T-helper 17 cell (primary cell): ENCODE measurements at places on chromosomes 6 and 20. TPM values are rescaled to one million over a fixed set of nuclear protein-coding genes. Genes with fewer than 3 reads are reported as not detected.

DNA sequence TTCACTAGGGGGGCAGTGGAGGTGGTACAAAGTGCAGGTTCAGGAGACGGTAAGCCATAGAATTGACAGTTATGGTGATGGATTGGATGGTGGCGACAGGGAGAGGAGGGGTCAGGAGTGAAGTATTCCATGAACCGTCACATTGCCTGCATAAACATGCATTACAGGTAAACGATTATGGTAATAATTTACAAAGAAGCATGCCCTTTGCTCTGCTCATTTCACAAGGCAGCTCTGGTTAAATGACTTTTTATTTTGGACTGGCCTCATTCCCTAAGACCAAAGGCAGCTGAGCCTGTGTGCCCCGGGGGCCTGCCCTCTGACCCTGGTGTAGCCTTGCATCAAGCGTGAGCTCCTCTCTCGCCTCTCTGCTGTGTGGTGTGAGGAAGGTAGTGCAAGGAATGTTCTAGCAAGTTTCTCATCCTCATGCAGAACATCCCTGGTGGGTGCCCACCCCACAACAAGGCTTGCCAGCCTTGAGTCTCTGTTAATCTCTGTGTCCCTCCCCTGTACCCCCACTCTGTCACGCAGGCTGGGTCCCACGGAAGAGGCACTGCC is 59.0 kb downstream of the PPP1R14C start:
- peaks cover 20% of the 10 kb centered on the region for H3K27me3 ChIP-seq
- H3K36me3 ChIP-seq = peaks cover 5% of the 10 kb centered on the region
- H3K4me1 ChIP-seq = peaks cover 2% of the 10 kb centered on the region
- no peak overlapping the region for H3K27ac ChIP-seq

GRCh38 chr20:31680286-31681127 is 42.2 kb downstream of the BCL2L1 start:
- no peaks in the 10 kb centered on the region for H3K27me3 ChIP-seq
- peak overlapping the region; percentile 99 for H3K27ac ChIP-seq
- peak overlapping the region; percentile 74 for H3K4me3 ChIP-seq

DNA sequence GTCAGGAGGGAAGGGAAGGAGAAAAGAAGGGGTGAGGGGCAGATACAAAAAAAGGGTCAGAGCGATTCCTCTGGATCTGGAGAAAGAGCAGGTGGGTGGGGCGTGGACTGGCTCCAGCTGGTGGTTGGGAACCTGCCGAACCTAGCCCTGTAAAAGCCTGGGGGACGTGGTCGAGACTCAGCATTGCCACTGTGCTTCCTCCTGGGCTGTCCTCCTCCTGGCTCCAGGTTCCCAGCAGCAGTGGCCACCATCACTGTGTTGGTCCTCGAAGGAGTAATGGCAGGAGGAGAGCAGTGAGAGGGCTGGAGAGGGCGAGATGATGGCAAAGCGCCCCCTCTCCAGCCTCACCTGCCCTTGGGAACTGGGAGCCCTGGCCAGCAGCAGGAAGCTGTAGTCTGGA is 3.5 kb upstream of the RAET1L start:
- H3K27me3 ChIP-seq = peaks cover 72% of the 10 kb centered on the region
- H3K4me1 ChIP-seq = peaks cover 9% of the 10 kb centered on the region
- H3K4me3 ChIP-seq = no peak overlapping the region
- no peak for DNase-seq

DNA sequence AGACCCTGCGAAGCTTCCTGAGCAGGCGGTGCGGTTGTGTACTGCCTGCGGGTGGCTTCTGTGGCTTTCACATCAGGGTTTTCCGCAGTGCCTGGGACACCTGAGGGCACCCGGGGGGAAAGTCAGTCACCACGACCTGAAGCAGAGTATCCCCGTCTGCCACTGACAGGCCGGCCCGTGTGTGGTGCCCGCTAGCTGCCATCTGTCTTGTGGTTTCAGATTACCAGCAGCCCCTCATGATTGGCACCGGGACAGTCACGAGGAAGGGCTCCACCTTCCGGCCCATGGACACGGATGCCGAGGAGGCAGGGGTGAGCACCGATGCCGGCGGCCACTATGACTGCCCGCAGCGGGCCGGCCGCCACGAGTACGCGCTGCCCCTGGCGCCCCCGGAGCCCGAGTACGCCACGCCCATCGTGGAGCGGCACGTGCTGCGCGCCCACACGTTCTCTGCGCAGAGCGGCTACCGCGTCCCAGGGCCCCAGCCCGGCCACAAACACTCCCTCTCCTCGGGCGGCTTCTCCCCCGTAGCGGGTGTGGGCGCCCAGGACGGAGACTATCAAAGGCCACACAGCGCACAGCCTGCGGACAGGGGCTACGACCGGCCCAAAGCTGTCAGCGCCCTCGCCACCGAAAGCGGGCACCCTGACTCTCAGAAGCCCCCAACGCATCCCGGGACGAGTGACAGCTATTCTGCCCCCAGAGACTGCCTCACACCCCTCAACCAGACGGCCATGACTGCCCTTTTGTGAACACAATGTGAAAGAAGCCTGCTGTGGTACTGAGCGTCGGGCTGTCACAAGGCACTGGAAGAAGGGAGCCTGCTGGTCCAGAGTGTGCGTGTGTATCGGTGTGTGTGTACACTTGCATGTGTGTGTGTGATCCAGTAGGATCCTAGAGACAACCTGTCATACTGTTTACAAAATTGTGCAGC is 54.4 kb downstream of the GOPC start:
- H3K27me3 ChIP-seq = no peaks in the 10 kb centered on the region
- H3K27ac ChIP-seq = peak overlapping the region; percentile 94
- H3K4me3 ChIP-seq = peak overlapping the region; percentile 90
- DNase-seq = peak; percentile 13
- H3K4me1 ChIP-seq = peaks cover 36% of the 10 kb centered on the region

DNA sequence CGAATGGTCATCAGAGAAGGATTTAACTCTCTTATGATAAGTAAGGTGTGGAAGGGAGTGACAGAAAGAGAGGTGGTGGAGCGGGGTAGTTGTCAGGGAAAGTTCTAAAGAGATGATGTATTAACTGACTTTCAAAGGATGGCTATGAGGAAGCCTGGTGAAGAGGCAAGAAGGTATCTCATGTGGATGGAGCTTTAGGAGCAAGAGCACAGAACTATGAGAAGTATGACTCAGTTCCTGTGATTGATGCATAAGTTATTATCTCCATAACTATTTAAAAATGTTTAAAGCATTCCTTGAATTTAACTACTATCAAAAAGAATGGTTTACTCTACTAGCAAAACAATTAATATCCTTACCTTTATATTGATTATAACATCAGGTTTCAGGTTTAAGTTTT is 28.8 kb downstream of the AK9 start:
- no peaks in the 10 kb centered on the region for H3K27me3 ChIP-seq
- no peak overlapping the region for H3K4me3 ChIP-seq
- peaks cover 8% of the 10 kb centered on the region for H3K36me3 ChIP-seq
- H3K4me1 ChIP-seq = no peaks in the 10 kb centered on the region
- no peak for DNase-seq

DNA sequence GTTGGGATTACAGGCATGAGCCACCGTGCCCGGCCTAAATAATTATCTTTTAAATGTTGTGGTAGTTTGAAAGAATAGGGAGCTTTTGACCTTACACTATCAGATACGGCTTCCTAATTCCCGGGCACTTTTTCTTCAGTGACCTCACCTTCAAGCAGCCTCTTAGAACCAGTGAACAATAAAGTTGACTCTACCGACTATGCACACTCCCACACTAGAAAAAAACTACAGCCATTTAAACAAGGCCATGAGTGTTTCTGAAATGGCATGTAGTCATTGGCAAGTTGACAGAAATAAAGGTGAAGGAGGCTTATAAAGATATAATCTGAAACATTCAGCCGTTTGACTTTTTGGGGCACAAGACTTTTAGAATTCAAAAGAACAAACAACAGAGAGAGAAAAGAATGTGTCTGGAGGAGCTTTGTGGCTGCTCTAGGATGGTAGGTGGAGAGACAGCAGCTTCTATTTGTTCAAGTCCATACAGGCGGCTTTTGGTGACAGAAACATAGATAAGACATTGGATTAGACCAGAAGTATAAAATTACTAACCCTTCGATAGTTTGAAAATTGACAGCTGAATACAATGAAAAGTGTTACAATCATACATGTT is 75.2 kb downstream of the GJA1 start:
- H3K27me3 ChIP-seq = peaks cover 11% of the 10 kb centered on the region
- no peaks in the 10 kb centered on the region for H3K36me3 ChIP-seq
- no peak overlapping the region for H3K4me3 ChIP-seq
- H3K4me1 ChIP-seq = no peaks in the 10 kb centered on the region
- H3K27ac ChIP-seq = no peak overlapping the region

GRCh38 chr20:11403711-11404110 is 514.0 kb upstream of the BTBD3 start:
- H3K27me3 ChIP-seq = no peaks in the 10 kb centered on the region
- H3K27ac ChIP-seq = no peak overlapping the region
- DNase-seq = no peak
- H3K36me3 ChIP-seq = no peaks in the 10 kb centered on the region
- H3K4me1 ChIP-seq = no peaks in the 10 kb centered on the region

- no peak overlapping the region for H3K27ac ChIP-seq
- no peak overlapping the region for H3K4me3 ChIP-seq
- H3K36me3 ChIP-seq = no peaks in the 10 kb centered on the region
- DNase-seq = no peak
- H3K27me3 ChIP-seq = no peaks in the 10 kb centered on the region
- no peaks in the 10 kb centered on the region for H3K4me1 ChIP-seq
These were observed 396.2 kb downstream of the RFPL4B start for GRCh38 chr6:112743323-112743722.

GRCh38 chr6:23524548-23524947 is 601.5 kb upstream of the NRSN1 start:
- H3K27me3 ChIP-seq = no peaks in the 10 kb centered on the region
- H3K27ac ChIP-seq = no peak overlapping the region
- H3K36me3 ChIP-seq = no peaks in the 10 kb centered on the region
- no peaks in the 10 kb centered on the region for H3K4me1 ChIP-seq
- no peak for DNase-seq

- H3K4me1 ChIP-seq = no peaks in the 10 kb centered on the region
- no peak overlapping the region for H3K4me3 ChIP-seq
- H3K27me3 ChIP-seq = no peaks in the 10 kb centered on the region
- no peak overlapping the region for H3K27ac ChIP-seq
- DNase-seq = no peak
These were observed 256.6 kb downstream of the EYS start for GRCh38 chr6:65450451-65450850.

- peak overlapping the region; percentile 85 for H3K4me3 ChIP-seq
- no peaks in the 10 kb centered on the region for H3K27me3 ChIP-seq
- peaks cover 5% of the 10 kb centered on the region for H3K36me3 ChIP-seq
- DNase-seq = no peak
These were observed 274.9 kb downstream of the UTRN start for GRCh38 chr6:144559865-144560593.

DNA sequence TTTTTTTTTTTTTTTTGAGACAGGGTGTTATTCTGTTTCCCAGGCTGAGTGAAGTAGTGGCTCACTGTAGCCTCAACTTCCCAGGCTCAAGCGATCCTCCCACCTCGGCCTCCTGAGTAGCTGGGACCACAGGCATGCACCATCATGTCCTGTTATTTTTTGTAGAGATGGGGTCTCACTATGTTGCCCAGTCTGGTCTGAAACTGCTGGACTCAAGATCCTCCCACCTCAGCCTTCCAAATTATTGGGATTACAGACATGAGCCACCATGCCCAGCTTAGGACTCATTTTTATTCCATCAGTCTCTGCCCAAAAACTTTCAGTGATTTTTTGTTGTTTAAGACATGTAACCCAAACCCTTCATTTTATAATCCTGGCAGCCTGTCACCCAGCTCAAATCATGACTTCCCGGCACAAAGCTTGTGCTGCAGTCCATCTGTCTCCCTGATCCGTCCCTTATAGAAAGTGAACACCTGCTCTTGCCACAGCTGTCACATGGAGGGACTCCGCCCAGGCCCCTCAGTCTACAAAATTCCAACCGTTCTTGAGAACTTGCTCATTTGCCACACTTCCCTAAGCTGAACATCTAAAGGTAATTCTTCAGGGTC is 183.9 kb upstream of the JARID2 start:
- peaks cover 3% of the 10 kb centered on the region for H3K4me1 ChIP-seq
- no peaks in the 10 kb centered on the region for H3K36me3 ChIP-seq
- H3K27ac ChIP-seq = no peak overlapping the region

DNA sequence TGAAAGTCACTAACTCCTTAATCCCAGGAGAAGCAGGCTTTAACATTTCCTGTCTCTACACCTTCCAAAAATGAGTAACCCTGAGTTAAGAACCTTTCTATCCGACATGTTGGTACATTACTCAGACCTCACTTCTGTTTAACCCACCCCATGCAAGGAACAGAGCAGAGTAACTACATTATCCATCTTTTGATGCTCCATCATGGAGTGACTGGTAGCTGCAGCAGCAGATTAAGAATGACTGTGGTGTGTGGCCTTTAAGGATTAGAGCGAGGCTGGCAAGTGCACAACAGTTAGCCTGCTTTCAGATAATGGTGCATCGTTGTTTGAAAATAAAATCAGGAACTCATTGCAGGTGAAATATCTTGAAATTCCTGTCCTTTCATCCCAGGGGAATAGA is 2.0 kb downstream of the TRAF3IP2 start:
- peak overlapping the region; percentile 98 for H3K4me3 ChIP-seq
- H3K36me3 ChIP-seq = peaks cover 8% of the 10 kb centered on the region
- H3K4me1 ChIP-seq = peaks cover 49% of the 10 kb centered on the region
- no peaks in the 10 kb centered on the region for H3K27me3 ChIP-seq
- no peak for DNase-seq
- H3K27ac ChIP-seq = no peak overlapping the region

- DNase-seq = no peak
- peaks cover 4% of the 10 kb centered on the region for H3K36me3 ChIP-seq
- no peaks in the 10 kb centered on the region for H3K4me1 ChIP-seq
- H3K27me3 ChIP-seq = peaks cover 45% of the 10 kb centered on the region
- no peak overlapping the region for H3K4me3 ChIP-seq
These were observed 42.1 kb upstream of the SRPK1 start for GRCh38 chr6:35962779-35963560.

DNA sequence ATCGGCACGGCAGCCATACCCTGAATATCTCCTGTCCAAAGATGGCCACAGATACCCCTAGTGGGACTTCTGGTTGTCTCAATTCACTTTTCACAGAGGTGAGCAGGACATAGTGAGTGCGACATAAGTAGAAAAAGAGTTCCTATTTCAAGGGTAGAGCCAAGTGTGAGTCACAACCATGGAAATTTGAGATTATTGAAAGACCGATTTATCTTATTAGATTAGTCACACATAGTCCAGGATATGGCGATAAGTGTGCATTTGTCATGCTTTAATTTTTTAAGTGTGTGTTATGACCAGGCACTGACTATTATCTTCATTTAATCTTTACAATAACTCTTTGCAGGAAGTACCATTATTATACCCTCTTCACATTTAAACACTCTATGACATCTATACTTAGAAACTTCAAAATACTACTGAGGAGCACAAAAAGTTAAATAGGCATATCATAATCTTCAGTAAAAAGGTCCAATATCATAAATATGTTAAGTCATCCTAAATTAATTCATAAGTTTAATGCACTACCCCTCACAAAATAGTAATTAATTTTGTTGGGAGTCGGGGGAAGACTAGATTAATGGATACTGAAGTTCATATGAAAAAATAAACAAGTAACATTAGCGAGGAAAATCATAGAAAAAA is 13.4 kb upstream of the TNFAIP3 start:
- H3K4me1 ChIP-seq = peaks cover 2% of the 10 kb centered on the region
- H3K36me3 ChIP-seq = peaks cover 5% of the 10 kb centered on the region
- no peak overlapping the region for H3K4me3 ChIP-seq
- H3K27ac ChIP-seq = no peak overlapping the region
- no peak for DNase-seq

The C20orf96 gene
- total RNA-seq = 2.4 TPM

The DEFB132 gene
- total RNA-seq = not detected

The PERP gene
- total RNA-seq = 4.3 TPM

The SMLR1 gene
- total RNA-seq = not detected

The MACROD2 gene
- 0.85 TPM for total RNA-seq

The HDGFL1 gene
- total RNA-seq = not detected

The KCNQ5 gene
- 1.5 TPM for total RNA-seq

The HLA-DQB1 gene
- 15.7 TPM for total RNA-seq
